Glutamatergic neuron (in vitro differentiated cells): ENCODE measurements at places on chromosomes 1 and 21. TPM values are rescaled to one million over a fixed set of nuclear protein-coding genes. Genes with fewer than 3 reads are reported as not detected.

GRCh38 chr1:182261655-182262054 is 129.9 kb downstream of the GLUL start:
- H3K4me1 ChIP-seq = no peaks in the 10 kb centered on the region
- no peak for DNase-seq
- H3K4me3 ChIP-seq = no peak overlapping the region
- no peaks in the 10 kb centered on the region for H3K36me3 ChIP-seq

- peaks cover 8% of the 10 kb centered on the region for H3K27me3 ChIP-seq
- no peaks in the 10 kb centered on the region for H3K36me3 ChIP-seq
- H3K4me3 ChIP-seq = no peak overlapping the region
- H3K4me1 ChIP-seq = peaks cover 12% of the 10 kb centered on the region
- H3K27ac ChIP-seq = no peak overlapping the region
- no peak for DNase-seq
Measured at GRCh38 chr1:41442697-41443251, 41.7 kb downstream of the EDN2 start.

- H3K27ac ChIP-seq = no peak overlapping the region
- no peaks in the 10 kb centered on the region for H3K36me3 ChIP-seq
- H3K4me3 ChIP-seq = no peak overlapping the region
- H3K27me3 ChIP-seq = no peaks in the 10 kb centered on the region
- DNase-seq = no peak
Measured at GRCh38 chr1:96649301-96649700, 72.3 kb upstream of the PTBP2 start.

DNA sequence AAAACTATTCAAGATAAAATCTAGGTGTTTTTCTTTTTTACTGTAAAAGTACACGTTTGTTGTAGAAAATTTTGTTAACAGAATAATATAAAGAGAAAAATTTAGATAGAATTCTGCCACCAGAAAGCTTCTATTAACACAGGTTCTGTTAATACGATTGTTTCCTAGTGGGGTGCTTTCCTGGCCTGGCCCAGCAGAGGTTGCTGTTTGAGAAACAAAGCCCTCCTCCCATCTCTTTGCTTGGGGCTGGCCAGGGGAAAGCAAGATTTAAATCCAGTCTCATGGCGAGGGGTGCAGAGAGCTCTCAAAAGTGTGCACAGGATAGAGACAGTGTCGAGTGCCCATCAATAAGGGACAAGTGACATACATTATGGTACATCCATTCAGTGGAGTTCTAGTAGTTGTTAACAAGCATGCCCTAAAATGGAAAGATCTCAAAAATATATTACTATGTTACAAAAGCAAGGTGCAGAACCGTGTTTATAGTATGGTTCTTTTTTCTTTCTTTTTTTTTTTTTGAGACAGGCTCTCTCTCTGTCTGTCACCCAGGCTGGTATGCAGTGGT is 14.6 kb upstream of the ACBD3 start:
- no peaks in the 10 kb centered on the region for H3K27me3 ChIP-seq
- no peak for DNase-seq
- no peaks in the 10 kb centered on the region for H3K36me3 ChIP-seq
- no peak overlapping the region for H3K4me3 ChIP-seq
- H3K4me1 ChIP-seq = peaks cover 7% of the 10 kb centered on the region

Gene BLACAT1
- total RNA-seq = 1.1 TPM
